ENCODE measurements at places on chromosomes 1 and 21. TPM values are rescaled to one million over a fixed set of nuclear protein-coding genes. Genes with fewer than 3 reads are reported as not detected.

RIPPLY3 gene
- polyA plus RNA-seq, result not detected

SH2D2A gene
- polyA plus RNA-seq, result 25.6 TPM

TMEM79 gene
- 4.8 TPM for polyA plus RNA-seq

MYOG gene
- polyA plus RNA-seq, result not detected

RAB3B gene
- not detected for polyA plus RNA-seq

FMO3 gene
- not detected for polyA plus RNA-seq

RGS5 gene
- 0.77 TPM for polyA plus RNA-seq

CNN3 gene
- polyA plus RNA-seq, result 14.1 TPM

LCE3D gene
- not detected for polyA plus RNA-seq

TIE1 gene
- polyA plus RNA-seq, result not detected

KLF17 gene
- polyA plus RNA-seq, result not detected

IRF2BP2 gene
- polyA plus RNA-seq, result 30.4 TPM

SH2D1B gene
- polyA plus RNA-seq, result 0.10 TPM

GRCh38 chr1:90502696-90503095 is 214.4 kb downstream of the BARHL2 start:
- DNase-seq, result no peak
- H3K36me3 ChIP-seq, result no peaks in the 10 kb centered on the region
- H3K27ac ChIP-seq, result no peak overlapping the region
- no peaks in the 10 kb centered on the region for H3K4me1 ChIP-seq

DNA sequence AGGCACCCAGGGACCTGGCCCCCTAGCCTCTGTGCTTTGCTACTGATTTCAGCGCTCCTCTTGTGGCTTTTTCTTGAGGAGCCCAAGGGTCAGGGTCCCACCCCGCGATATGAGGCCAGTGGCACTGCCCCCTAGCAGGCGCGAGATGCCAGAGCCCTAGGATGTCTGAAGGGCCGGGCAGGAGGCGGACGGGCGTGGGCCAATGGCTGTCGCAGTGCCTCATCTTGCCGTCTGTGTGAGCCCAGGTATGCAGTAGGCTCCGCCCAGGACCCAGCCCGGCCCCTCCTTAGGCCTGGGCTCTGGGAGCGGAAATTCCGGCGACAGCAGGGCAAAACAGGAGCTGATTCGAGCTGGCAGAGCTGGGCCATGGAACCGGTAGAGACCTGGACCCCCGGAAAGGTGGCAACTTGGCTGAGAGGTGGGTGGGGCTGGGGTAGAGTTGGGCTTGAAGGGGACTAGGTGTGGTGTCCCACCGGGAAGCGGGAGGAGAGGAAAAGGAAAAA is at the start of gene CNKSR1:
CNKSR1 (plus strand) TSS at position 310 of the 503 bp plus-strand sequence; CDS start at position 367, 57 bp downstream.
- peaks cover 3% of the 10 kb centered on the region for H3K4me1 ChIP-seq
- H3K27ac ChIP-seq, result no peak within 1 kb of the TSS
- H3K36me3 ChIP-seq, result no peaks in the 10 kb centered on the region
- DNase-seq, result no peak
- no peak within 1 kb of the TSS for H3K4me3 ChIP-seq
- no peaks in the 10 kb centered on the region for H3K27me3 ChIP-seq

GRCh38 chr21:45835301-45836267 is 146.0 kb upstream of the COL6A1 start:
- DNase-seq, result no peak
- H3K4me3 ChIP-seq, result no peak overlapping the region
- no peak overlapping the region for H3K27ac ChIP-seq
- H3K4me1 ChIP-seq, result no peaks in the 10 kb centered on the region

- peak overlapping the region; percentile 43 for H3K4me3 ChIP-seq
- no peaks in the 10 kb centered on the region for H3K36me3 ChIP-seq
- no peak for DNase-seq
- no peaks in the 10 kb centered on the region for H3K27me3 ChIP-seq
- H3K4me1 ChIP-seq, result peaks cover 27% of the 10 kb centered on the region
These were observed 1.9 kb downstream of the RIMS3 start for GRCh38 chr1:40663324-40664166.

GRCh38 chr1:65940126-65940525 is 147.4 kb downstream of the PDE4B start:
- DNase-seq, result no peak
- no peaks in the 10 kb centered on the region for H3K4me1 ChIP-seq
- H3K27ac ChIP-seq, result no peak overlapping the region
- H3K27me3 ChIP-seq, result peaks cover 10% of the 10 kb centered on the region

DNA sequence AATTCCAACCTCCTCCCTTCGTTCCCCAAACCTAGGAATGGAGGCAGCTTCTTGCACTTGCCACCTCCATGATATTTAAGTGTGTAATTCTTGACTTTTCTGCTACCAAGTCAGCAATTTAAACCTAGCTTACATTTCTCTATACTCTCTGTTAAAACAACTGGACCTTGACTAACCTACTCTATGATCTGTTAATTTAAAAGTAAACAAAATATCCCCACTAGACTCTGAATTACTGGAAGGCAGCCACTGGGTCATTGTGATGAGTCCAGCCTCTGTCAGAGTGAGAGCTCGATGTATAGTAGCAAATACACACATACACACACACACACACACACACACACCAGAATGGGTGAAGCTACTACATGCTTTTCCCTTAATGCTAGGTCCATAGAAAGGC is 40.0 kb upstream of the DHCR24 start:
- no peak overlapping the region for H3K4me3 ChIP-seq
- no peak overlapping the region for H3K27ac ChIP-seq
- H3K27me3 ChIP-seq, result peaks cover 10% of the 10 kb centered on the region

DNA sequence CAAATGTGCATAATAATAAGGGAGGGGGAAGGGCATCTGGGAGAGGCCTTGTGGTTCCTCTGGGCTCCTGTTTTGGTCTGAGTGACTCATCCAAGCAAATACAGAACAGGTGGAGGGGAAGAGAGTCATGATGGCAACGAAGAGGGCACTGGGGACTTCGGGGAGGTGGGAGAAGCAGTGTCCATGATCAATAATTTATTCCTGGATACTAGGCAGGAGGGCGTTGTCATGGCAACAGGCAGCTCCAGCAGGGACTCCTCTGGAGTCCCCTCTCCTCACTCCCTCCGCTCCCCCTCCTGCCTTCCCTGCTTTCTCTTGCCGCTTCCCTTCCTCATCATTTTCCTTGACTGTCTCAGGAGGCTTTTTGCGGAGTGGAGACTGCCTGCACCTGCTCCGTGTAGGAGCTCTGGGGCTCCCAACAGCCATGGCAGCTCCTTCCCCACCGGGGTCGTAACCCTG is 12.3 kb upstream of the NFASC start:
- no peaks in the 10 kb centered on the region for H3K36me3 ChIP-seq
- H3K4me3 ChIP-seq, result no peak overlapping the region
- H3K4me1 ChIP-seq, result no peaks in the 10 kb centered on the region
- peaks cover 11% of the 10 kb centered on the region for H3K27me3 ChIP-seq

- no peak overlapping the region for H3K4me3 ChIP-seq
- H3K36me3 ChIP-seq, result no peaks in the 10 kb centered on the region
- H3K4me1 ChIP-seq, result peaks cover 3% of the 10 kb centered on the region
These were observed 59.9 kb upstream of the JAK1 start for GRCh38 chr1:65026235-65026634.

DNA sequence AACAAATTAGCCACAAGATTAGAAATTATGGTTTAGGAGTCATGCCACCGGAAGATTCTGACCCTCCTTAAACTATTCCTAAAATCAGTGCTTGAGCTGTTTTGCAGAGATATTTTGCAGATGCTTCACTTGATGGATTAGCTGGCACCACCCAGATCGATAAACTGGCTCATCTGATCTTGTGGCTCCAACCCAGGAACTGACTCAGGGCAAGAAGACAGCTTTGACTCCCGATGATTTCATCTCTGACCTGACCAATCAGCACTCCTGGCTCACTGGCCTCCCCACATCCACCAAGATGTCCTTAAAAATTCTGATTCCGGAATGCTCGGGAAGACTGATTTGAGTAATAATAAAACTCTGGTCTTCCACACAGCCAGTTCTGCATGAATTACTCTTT is 221.6 kb downstream of the RHOU start:
- H3K4me1 ChIP-seq, result peaks cover 6% of the 10 kb centered on the region
- no peak overlapping the region for H3K27ac ChIP-seq
- no peaks in the 10 kb centered on the region for H3K27me3 ChIP-seq
- no peaks in the 10 kb centered on the region for H3K36me3 ChIP-seq

DNA sequence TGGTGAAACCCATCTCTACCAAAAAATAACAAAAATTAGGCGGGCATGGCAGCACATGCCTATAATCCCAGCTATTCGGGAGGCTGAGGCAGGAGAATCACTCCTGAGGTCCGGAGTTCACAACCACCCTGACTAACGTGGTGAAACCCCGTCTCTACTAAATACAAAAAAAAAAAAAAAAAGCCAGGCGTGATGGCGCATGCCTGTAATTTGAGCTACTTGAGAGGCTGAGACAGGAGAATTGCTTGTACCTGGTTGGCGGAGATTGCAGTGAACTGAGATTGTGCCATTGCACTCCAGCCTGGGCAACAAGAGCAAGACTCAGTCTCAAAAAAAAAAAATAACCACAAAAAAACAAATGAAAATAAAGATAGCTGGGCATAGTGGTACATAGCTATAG is 42.3 kb downstream of the CC2D1B start:
- no peak overlapping the region for H3K4me3 ChIP-seq
- H3K4me1 ChIP-seq, result no peaks in the 10 kb centered on the region
- no peaks in the 10 kb centered on the region for H3K27me3 ChIP-seq

DNA sequence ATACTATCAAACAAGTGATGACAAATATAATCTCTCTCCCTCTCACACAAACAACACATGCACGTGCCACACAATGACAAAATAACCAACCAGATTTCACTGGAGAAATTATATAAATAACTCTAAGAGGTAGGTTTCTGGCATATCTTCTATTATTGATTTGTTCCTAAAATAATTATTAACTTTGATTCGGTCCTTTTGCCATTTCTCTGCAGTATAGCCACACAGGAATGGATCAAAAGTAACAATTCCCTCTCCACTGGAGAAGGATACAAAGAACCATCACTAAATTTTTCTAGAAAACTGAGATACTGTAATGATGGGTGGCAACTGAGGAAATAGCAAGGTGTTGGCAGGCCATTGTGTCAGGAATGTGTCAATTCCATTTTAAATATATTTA is 33.4 kb downstream of the ARNT start:
- peaks cover 12% of the 10 kb centered on the region for H3K36me3 ChIP-seq
- DNase-seq, result no peak
- H3K4me3 ChIP-seq, result no peak overlapping the region
- peaks cover 35% of the 10 kb centered on the region for H3K4me1 ChIP-seq

- H3K4me3 ChIP-seq, result no peak overlapping the region
- H3K4me1 ChIP-seq, result no peaks in the 10 kb centered on the region
- no peak for DNase-seq
- no peaks in the 10 kb centered on the region for H3K27me3 ChIP-seq
These were observed 136.1 kb downstream of the TNFSF18 start for GRCh38 chr1:172914501-172915144.

- no peak overlapping the region for H3K4me3 ChIP-seq
- DNase-seq, result no peak
- H3K27me3 ChIP-seq, result peaks cover 13% of the 10 kb centered on the region
These were observed 191.8 kb downstream of the ZNF326 start for GRCh38 chr1:90186506-90187322.

DNA sequence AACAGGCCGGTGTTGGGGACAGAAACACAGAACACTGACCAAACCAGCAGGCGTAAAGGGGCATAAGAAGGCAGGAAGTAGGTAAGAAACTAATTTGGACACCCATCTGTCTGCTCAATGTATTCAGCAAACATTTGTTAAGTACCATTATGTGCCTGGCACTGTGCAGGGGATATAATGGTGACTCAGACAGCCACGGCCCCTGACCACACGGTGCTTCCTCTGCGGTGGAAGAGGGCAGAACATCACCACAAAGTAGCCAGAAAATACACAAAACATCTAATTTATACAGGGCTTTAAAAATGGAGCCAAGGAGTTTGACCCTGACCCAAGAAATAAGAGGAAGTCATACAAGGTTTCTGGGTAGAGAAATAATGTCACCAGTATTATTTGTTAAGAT is 12.9 kb downstream of the DNAJC11 start:
- H3K4me1 ChIP-seq, result peaks cover 25% of the 10 kb centered on the region
- H3K4me3 ChIP-seq, result no peak overlapping the region
- no peak overlapping the region for H3K27ac ChIP-seq

- H3K4me3 ChIP-seq, result no peak overlapping the region
- no peaks in the 10 kb centered on the region for H3K36me3 ChIP-seq
- H3K27ac ChIP-seq, result no peak overlapping the region
- no peak for DNase-seq
These were observed 662.3 kb upstream of the PTBP2 start for GRCh38 chr1:96059276-96059675.

DNA sequence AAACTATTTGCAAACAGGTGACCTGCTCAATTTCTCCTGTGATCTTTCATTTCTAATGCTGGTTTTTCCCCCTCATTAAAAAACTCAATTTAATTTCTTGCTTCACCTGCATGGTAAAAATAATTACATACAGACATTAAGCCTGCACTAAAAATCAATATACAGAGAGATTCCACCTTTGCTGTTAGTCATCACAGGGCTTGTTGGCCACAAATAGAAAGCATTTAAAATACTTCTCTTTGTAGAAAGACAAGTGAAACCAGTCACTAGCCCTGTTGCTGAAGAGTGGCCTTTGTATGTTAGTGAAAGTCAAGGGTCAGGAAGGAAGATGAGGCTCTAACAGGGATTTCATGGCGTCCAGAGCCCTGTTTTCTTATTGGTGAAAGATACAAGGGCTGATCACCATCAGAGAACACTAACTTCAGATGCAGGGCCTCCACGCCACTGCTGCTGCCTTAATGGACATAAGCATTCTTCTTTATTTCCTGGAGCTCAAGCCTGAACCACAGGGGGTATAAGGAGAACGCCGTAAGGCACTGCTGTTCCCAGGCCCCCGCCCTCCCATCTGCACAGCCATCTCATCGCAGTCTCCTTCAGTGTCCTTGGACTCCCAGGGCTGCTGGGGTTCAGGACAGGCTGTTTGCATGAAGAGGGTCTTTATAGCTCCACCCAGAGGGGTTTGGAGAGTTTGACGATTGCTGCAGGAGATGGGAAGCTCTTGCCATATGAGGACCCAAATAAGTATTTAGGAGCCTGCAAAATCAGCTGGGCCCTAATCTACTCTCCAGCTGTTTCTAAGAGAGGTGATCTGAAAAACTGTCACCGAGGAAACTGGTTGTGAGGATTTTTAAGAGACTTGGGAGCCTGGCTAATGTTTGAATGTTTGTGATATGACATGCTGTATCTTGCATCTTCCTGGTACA is 117.3 kb upstream of the IRF2BP2 start:
- H3K4me1 ChIP-seq, result peaks cover 89% of the 10 kb centered on the region
- no peaks in the 10 kb centered on the region for H3K36me3 ChIP-seq
- H3K27me3 ChIP-seq, result peaks cover 3% of the 10 kb centered on the region
- no peak overlapping the region for H3K4me3 ChIP-seq
- H3K27ac ChIP-seq, result peak overlapping the region; percentile 98
- DNase-seq, result no peak

GRCh38 chr1:16226490-16227179 is 10.3 kb downstream of the CPLANE2 start:
- H3K27me3 ChIP-seq, result peaks cover 19% of the 10 kb centered on the region
- DNase-seq, result no peak
- H3K4me1 ChIP-seq, result peaks cover 10% of the 10 kb centered on the region
- H3K4me3 ChIP-seq, result no peak overlapping the region

- peaks cover 2% of the 10 kb centered on the region for H3K27me3 ChIP-seq
- H3K4me1 ChIP-seq, result peaks cover 17% of the 10 kb centered on the region
- no peak overlapping the region for H3K27ac ChIP-seq
These were observed 178.4 kb downstream of the ADSS2 start for GRCh38 chr1:244273262-244273844.

Data from naive thymus-derived CD8-positive, alpha-beta T cell (primary cell).